ENCODE measurements at places on chromosomes 7 and 10.

GRCh38 chr10:72039377-72039776, 49.0 kb downstream of the SPOCK2 start:
- H3K36me3 ChIP-seq = no peaks in the 10 kb centered on the region
- no peaks in the 10 kb centered on the region for H3K4me1 ChIP-seq
- peaks cover 2% of the 10 kb centered on the region for H3K27me3 ChIP-seq
- H3K27ac ChIP-seq = no peak overlapping the region
- no peak overlapping the region for H3K4me3 ChIP-seq
- no peak for DNase-seq

GRCh38 chr10:11655836-11656235, 44.4 kb upstream of the USP6NL start:
- H3K4me3 ChIP-seq = no peak overlapping the region
- H3K4me1 ChIP-seq = no peaks in the 10 kb centered on the region
- peaks cover 9% of the 10 kb centered on the region for H3K27me3 ChIP-seq
- no peaks in the 10 kb centered on the region for H3K36me3 ChIP-seq

- H3K36me3 ChIP-seq = peaks cover 4% of the 10 kb centered on the region
- H3K27me3 ChIP-seq = no peaks in the 10 kb centered on the region
- no peaks in the 10 kb centered on the region for H3K4me1 ChIP-seq
- no peak for DNase-seq
- no peak overlapping the region for H3K4me3 ChIP-seq
- no peak overlapping the region for H3K27ac ChIP-seq
These were observed 610.4 kb downstream of the IPMK start for GRCh38 chr10:57657164-57657765.

- H3K36me3 ChIP-seq = peaks cover 52% of the 10 kb centered on the region
- H3K4me1 ChIP-seq = peaks cover 51% of the 10 kb centered on the region
- no peaks in the 10 kb centered on the region for H3K27me3 ChIP-seq
- H3K4me3 ChIP-seq = no peak overlapping the region
- no peak for DNase-seq
These were observed 80.5 kb downstream of the TBXAS1 start for GRCh38 chr7:139909379-139910050.

DNA sequence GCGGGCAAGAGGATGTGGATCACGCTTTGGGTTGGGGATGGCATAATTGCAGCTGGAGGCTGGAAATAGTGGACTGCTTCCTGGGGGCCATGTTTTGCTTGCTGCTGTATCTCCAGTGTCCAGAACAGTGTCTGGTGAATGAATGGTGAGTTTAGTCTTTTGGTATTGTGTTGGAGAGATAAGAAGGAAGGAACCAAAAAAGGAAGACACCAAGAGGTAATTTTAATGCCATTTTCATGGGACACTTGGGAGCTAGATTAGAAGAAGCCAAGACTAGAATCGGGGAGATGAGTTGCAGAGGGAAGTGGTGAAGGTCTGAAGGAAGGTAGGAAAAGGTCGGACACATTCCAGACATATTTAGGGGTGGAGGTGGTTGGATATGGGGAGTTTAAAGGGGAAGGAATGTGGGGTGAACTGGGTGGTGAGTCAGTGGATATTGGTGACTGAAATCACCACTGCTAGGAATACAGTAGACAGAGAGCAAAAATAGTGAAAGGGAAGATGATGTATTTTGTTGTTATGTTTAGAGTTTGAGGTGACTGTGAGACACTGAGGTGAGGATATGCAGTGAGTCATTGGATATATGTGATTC, 76.7 kb downstream of the CCNY start:
- H3K27me3 ChIP-seq = no peaks in the 10 kb centered on the region
- H3K4me1 ChIP-seq = peaks cover 59% of the 10 kb centered on the region
- no peak overlapping the region for H3K4me3 ChIP-seq
- H3K27ac ChIP-seq = no peak overlapping the region
- no peaks in the 10 kb centered on the region for H3K36me3 ChIP-seq
- no peak for DNase-seq

- H3K4me1 ChIP-seq = peaks cover 69% of the 10 kb centered on the region
- peak; percentile 66 for DNase-seq
- H3K4me3 ChIP-seq = peak overlapping the region; percentile 77
- peaks cover 6% of the 10 kb centered on the region for H3K36me3 ChIP-seq
- no peaks in the 10 kb centered on the region for H3K27me3 ChIP-seq
These were observed 5.1 kb downstream of the ITPRIP start for GRCh38 chr10:104333032-104333727.

GRCh38 chr10:98748298-98748697, 301.6 kb upstream of the HPS1 start:
- no peak for DNase-seq
- no peak overlapping the region for H3K27ac ChIP-seq
- H3K4me3 ChIP-seq = no peak overlapping the region
- H3K36me3 ChIP-seq = no peaks in the 10 kb centered on the region
- no peaks in the 10 kb centered on the region for H3K4me1 ChIP-seq
- H3K27me3 ChIP-seq = peaks cover 7% of the 10 kb centered on the region

DNA sequence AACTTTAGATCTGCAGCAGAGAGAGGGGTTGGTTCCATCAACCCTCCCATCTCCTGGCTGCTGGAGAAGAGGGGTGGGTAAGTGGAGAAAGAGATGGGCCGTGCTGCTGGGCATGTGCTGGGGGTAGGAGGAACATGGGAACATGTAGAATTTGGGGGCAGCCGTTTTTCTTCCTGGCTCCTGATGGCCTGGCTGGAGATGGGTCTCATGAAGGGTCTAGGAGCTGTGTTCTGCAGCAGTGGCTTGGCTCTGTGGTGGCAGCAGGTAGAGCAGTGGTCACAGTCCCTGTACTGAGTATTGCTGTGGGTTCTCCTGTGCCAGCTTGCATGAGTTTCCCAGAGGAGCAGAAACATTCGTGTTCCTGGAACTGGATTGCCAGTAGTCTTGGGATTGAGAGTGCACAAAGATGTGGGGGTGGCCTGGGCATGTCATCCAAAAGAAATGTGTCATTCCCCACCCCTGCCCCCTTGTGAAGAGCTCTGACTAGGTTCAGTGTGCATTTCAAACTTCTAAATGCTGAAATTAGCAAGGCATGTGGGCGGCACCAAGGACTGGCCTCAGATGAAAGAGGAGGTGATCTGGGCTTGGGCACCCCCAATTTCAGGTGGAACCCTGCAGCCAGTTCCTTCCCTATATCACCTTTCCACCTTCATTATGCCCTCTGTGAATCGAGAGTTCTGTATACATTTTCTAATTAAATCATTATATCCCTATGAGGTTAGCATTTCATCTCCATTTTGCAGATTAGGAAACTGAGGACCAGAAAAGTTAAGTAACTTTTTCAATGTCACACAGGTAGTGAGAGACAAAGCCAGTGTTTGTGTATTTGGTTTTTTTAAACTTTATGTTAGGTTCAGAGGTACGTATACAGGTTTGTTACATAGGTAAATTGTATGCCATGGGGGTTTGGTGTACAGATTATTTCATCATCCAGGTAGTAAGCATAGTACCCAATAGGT, 2.1 kb downstream of the CHST3 start:
- H3K36me3 ChIP-seq = no peaks in the 10 kb centered on the region
- no peak for DNase-seq

DNA sequence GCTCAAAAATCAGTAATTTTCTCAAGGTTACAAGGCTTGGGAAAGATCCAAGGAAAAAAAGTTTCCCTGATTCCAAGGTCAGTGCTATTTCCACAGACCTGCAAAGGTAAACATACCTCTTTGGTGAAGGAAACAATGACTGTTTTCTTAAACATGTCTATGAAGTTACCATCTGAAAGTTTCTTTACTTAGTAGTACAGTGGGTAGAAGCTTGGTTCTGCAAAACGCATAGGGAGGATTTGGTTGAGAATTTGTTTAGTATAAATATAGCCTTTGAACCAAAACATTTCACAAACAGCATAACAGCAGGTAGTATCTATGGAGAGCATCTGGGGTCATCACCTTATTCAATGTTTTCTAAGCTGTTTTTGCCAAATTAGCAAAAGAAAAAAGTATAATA, 169.6 kb downstream of the CCSER2 start:
- no peak for DNase-seq
- no peak overlapping the region for H3K27ac ChIP-seq
- no peaks in the 10 kb centered on the region for H3K27me3 ChIP-seq
- no peaks in the 10 kb centered on the region for H3K36me3 ChIP-seq
- peaks cover 28% of the 10 kb centered on the region for H3K4me1 ChIP-seq

Data from natural killer cell treated with Interleukin-12 subunit alpha and Interleukin-12 subunit beta and Interleukin-15 and Interleukin-18, amount 100 ng/mL, for 72 hours (primary cell).